SHP77 (cell line): ENCODE measurements at places on chromosomes 4 and X.
A peak's percentile ranks its signal among the peaks of the same experiment; 100 is the strongest.

DNA sequence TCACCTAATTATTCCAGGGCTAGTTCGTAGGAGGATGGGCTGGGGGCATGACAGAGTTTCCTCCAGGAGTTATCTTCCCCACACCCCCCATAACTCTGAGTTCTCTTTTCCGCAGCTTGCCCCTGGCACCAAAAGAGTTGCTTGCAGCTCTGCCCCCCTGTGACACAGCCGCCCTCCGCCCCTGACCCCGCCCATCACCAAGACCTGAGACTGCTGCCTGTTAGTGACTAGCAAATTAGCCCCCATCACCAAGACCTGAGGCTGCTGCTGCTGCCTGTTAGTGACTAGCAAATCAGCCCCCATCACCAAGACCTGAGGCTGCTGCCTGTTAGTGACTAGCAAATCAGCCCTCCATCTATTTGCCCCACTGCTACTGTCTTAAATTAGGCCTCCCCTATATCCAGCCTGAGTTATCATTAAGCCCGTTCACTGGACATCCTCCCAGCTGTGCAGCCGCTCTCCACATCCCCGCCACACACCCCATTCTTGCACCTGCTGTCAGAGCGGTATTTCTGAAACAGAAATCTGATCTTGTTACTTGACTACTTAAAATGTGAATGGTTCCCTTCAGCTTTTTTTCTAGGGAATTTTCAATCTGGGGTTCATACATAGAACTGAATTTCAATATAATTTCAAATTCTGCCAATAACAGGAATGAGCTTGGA lies 1.5 kb upstream of the PAPSS1 start:
- DNase-seq: no peak

- DNase-seq: no peak
Observed at GRCh38 chrX:117147249-117147648, 684.5 kb upstream of the CT83 start.

GRCh38 chr4:78293348-78293747 lies 236.2 kb downstream of the FRAS1 start:
- DNase-seq: no peak

GRCh38 chrX:45517090-45517973 lies 316.7 kb upstream of the DIPK2B start:
- DNase-seq: no peak

DNA sequence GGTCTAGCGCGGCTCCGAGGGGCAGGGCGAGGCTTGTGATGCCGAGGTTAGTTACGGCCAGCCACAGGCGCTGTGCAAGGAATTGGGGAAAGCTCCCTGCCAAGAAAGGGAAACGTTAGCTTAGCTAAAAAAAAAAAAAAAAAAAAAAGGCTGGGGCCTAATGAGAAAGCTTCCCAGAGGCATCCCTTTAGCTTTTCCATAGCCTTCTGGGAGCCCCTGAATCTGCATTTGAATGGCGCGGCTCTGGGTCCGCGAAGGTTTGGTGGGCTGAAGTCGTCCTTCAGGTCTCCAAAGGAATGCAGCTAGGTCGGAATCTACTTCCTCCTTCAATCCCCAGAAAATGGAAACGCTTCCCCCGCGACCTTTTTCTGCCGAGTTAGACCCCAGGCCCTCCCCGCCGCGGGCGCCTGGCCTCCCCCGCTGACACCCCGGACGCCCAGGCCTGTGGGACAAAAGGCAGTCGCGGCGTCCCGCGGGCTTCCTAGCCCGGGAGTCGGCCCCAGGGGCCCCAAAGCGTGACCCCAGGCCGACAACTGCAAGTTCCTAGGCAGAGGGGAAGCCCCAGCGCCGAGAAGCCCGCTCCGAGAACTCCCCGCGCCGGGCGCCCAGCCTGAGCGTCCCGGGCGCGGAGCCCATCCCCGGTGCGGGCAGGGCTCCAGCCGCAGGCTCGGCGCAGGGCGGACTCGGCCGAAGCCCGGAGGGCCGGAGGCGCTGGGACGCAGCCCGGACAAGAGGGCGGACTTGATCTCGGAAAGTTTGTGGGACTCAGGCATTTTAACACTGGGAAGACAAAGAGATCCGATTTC lies 605 bp upstream of the FAT1 start:
- DNase-seq: no peak

- no peak for DNase-seq
Observed at GRCh38 chr4:100977746-100978397, 369.5 kb downstream of the PPP3CA start.

DNA sequence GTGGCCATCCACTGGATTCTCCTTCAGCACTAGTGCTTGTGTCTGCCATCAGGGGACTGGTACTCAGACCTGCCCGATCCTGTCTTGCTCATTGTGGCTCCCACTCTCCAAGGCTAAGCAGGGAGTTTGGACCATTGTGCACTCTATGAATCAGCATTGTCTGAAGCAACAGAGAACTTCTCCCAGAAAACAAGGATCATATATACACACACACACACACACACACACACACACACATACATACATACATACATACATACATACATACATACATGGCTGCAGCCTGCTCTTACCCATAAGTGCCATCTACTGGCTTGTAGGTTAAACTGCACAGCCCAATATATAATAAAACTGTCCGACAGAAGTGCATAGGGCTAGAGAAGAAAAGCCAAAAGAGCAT lies 345.3 kb upstream of the LCORL start:
- peak; percentile 38 for DNase-seq

GRCh38 chrX:71107762-71108360 lies 1.3 kb upstream of the CXorf65 start:
- DNase-seq: no peak

DNA sequence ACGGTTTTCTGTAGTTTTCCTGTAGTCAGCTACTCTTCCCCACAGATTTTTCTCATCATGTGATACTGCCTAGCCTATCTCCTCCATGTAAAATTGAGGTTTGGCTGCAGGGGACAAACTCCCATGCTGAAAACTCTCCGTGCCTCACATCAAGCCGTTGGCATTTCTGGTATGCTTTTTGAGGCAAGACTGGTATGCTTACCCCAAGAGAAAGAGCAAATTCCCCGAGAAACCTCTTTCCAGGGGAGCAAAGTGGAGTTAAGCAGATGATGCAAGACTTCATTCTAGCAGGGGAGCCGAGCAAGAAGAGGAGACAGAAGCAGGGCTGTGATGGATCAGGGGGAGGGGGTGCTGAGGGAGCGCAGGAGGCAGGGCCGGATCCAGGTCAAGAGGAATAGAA lies 4.8 kb downstream of the SOWAHD start:
- DNase-seq: no peak

GRCh38 chr4:170057866-170058265 lies 31.7 kb upstream of the MFAP3L start:
- no peak for DNase-seq

DNA sequence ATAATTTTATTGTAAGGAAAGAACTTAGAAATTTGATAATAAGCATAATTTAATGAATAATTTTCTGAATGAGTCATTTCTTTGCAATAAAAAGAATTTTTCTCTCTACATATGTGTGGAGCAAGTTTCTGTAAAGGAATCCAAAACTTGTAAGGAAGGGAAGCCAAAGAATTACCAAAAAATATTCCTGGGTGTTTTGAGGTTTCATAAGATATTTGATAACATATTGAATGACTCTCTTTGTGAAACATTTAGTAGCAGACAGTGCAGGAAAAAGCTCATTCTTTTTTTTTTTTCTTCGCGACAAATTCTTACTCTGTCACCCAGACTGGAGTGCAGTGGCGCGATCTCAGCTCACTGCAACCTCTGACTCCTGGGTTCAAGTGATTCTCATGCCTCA lies 469.0 kb upstream of the MAGEB2 start:
- DNase-seq: no peak

GRCh38 chrX:47093248-47093647 lies 15.0 kb downstream of the RGN start:
- DNase-seq: no peak

DNA sequence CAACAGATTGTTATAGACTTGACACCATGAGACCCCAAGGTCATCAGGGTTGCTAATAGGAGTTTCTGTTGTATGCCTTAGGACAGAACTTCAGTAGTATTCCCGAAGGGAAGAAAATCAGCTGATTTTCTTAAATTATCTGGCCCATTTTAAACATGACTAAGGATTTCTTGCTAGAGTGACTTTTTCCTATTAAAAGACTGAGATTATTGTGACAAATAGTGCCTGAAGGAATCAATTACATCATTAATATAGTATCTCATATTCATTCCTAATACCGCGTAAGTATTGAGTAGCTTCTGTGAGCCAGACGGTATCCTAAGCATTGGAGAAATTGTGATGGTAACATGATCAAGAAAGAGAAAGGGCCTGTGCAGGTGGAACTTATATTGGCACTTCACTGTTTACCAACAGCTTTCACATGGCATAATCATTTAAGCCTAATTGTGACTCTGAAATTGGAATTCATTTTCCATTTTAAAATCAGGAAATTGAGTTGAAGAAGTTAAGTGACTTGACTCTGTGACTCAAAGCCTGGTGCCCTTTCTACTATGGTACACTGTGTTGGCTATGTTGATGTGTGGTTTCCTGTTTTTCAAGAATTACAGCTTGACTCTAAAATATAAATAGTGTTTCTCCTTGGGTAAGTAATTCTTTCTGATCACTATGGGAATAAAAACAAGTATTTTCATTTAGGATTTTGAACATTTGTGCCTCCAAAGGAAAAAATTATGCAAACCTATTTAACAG lies 4.1 kb downstream of the AFF1 start:
- no peak for DNase-seq

GRCh38 chrX:20319054-20319453 lies 52.3 kb upstream of the RPS6KA3 start:
- DNase-seq: no peak

GRCh38 chrX:154417157-154417556 lies 5.8 kb downstream of the TAFAZZIN start:
- peak; percentile 15 for DNase-seq

DNA sequence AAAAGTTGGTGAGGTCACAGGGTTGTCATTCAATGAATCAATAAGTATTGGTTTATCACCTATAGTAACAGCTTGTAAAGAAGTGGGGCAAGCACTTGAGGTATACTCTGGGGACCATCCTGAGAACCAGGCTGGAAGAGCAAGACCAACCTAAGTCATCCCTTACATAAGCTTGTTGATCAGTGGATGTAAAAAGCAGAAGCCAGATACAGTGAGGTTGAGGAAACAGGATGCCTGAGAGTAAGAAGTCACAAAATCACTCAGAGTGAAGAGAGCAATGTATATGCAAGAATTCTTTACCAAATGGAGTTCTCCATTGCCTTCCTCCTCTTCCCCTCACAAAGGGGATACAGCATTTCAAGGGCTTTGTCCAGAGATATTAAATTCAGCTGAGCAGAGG lies 76.3 kb upstream of the PACRGL start:
- no peak for DNase-seq

GRCh38 chr4:126242679-126243390 lies 928.1 kb downstream of the FAT4 start:
- DNase-seq: no peak

DNA sequence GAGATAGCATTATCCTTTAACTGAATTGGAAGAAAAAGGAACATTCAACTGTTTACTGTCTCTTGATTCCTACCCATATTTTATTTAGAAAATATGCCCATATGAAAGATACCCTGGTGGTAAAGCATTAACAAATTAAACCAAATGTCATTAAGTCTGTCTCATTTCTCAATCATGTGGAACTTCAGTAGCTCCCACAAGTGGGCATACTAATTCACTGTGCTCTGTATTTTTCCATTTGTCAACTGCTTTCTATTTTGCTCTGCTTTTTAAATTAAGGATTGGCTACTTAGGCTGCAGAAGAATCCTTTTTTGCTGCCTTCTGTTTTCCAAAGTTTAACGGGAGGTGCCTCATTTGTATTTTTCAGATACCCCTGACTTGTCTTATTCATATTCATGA lies 77.2 kb downstream of the DDIT4L start:
- no peak for DNase-seq

DNA sequence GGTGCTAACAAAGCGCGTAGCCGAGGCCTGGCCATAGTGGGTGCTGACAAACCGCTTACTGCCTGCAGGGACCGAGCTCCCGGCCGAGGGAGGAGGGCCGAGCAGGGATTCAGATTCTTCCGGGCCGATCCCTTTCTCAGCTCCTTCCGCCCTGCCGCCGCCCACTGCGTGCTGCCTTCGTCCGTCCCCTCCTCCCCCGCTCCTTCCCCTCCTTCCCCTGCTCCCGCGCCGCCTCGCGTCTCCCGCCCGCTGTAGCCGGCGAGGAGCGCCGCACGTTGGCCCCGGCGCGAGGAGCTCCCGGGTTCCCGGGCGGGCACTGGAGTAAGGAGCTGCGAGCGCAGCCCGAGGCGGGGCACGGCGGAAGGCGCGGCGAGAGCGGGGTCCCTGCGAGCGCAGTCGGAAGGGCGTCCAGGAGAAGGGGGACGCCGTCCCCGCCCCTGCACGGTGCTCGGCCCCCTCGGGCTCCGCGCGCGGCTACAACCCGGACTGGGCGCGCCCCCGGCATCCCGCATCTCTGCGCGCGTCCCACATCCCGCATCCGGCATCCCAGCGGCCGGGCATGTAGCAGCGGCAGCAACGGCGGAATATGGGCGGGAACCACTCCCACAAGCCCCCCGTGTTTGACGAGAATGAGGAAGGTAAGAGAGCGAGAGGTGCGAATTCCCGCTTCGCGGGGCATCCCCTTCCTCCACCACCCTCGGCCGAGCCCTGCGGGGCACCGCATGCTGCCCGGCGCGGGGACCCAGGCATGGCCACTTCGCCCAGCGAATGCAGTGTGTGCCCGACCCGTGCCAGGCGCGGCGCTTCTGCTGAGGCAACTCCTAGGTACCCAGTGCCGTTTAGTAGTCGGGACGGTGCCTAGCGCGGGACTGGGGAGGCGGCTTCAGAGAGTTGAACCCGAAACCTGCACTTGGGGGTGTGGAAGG lies at the start of gene STK32B:
TSS of gene STK32B (plus strand) at position 203 of the 926 bp plus-strand sequence.
- DNase-seq: peak; percentile 28

GRCh38 chrX:139932073-139932900 lies 566 bp downstream of the ATP11C start:
- DNase-seq: peak; percentile 41

GRCh38 chrX:49264460-49264859 lies at the start of gene FOXP3:
Gene FOXP3 (minus strand): TSS chrX:49264710. CDS start chrX:49258505, 6,205 bp downstream.
- no peak for DNase-seq

- DNase-seq: no peak
Observed at GRCh38 chrX:14997271-14997670, 124.0 kb downstream of the MOSPD2 start.

GRCh38 chr4:158676076-158676475 lies 4.0 kb downstream of the ETFDH start:
- DNase-seq: no peak

DNA sequence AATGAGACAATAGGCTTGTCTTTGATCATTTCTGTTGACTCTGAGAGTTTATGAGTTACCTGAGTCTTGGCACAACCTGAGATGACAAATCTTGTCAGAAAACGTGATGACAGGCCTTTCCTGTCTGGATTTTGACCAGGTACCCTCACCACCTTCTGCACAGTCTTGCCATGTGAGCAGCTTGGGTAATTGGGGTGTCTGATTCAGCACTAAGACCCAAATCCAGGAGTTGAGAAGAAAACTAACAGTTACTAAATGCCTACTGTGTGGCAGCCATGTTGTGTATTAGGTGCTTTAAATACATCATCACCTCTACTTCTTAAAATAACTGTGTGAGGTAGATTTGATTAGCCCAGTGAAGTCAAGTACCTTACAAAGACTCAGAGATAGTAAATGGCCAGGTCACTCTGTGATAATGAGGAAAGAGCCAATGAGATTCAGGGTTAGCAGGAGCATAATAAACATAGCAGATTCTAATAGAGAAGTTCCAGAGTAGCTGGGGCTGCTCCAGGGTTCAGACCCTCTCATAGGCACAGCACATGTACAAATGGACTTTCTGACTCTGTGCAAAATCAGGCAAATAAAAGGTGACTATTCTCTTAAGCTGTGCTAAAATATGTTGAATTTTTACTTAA lies 2.8 kb downstream of the EREG start:
- DNase-seq: no peak
